Tibial nerve (tissue), 4 donors: ENCODE measurements at places on chromosomes 16 and 17. TPM values are rescaled to one million over a fixed set of nuclear protein-coding genes. Genes with fewer than 3 reads are reported as not detected.

Gene PLA2G10
- not detected for total RNA-seq

- no peak for DNase-seq
These were observed 3.6 kb downstream of the SDK2 start for GRCh38 chr17:73640691-73641090.

- no peak for DNase-seq
These were observed 41.5 kb upstream of the YPEL2 start for GRCh38 chr17:59289981-59290301.

GRCh38 chr16:66886914-66887313 lies 6.6 kb downstream of the PDP2 start:
- DNase-seq: no peak

GRCh38 chr17:48625495-48626244 lies 488 bp downstream of the HOXB9 start:
- DNase-seq: no peak
